ENCODE measurements at places on chromosomes 1 and 21.

DNA sequence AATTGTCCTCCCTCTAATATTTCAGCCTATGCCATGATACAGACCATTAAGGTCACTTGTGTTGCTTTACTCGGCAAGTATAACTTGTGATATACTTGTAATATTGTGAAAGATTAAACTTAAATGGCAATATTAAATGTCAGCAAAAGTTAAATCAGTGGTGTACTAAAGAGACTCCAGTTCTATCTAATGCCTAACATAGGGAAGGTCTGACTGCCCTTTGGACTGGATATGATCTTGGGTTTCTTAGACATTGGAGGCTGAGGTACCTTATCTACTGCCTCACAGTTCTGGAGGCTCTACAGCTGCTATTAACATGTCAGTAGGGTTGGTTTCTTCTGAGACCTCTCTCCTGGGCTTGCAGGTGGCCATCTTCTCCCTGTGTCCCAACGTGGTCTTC lies 89.9 kb downstream of the MT1HL1 start:
- DNase-seq = no peak

- no peak for DNase-seq
These were observed 4.8 kb downstream of the MX2 start for GRCh38 chr21:41366522-41367151.

DNA sequence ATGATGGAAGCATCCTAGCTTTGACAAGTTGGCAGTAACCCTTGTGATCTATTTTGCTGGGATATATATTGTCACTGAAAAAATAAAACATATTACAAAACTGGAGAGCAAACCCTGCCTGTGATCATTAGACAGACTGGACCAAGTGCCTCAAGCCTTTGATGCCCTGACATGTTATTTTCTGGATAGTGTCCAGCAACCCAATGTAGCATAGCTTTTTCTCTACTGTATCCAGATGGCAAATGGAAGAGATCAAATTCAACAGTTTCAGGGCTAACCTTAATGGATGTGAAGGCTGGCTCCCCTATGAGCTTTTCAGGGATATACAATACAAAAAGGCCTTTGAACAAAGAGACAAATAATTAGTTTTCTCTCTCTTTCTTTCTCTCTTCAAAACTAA lies 25.1 kb downstream of the WARS2 start:
- no peak for DNase-seq

DNA sequence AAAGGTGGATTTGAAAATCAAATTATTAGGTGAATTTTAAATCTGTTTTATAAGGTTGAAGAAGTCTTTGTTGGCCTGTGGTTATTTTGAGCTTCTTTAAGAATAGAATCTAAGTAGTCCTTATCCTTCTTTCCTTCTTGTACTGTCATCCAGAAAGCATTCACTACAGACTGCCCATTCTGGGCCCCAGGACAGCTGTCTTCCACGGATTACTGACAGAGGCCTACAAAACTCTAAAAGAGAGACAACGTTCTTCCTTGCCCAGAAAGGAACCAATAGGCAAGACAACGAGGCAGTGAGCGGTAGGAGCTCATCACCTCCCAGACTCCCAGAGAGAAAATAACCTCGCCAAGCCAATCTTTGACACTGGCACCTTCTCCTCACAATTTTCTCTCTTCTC lies 24.4 kb upstream of the PIGC start:
- no peak for DNase-seq

GRCh38 chr1:238964631-238965030 lies 421.7 kb upstream of the CHRM3 start:
- no peak for DNase-seq

GRCh38 chr1:8299963-8300362 lies 18.0 kb upstream of the SLC45A1 start:
- DNase-seq = no peak

- DNase-seq = no peak
These were observed 5.8 kb upstream of the RUNX3 start for GRCh38 chr1:24935615-24936484.

DNA sequence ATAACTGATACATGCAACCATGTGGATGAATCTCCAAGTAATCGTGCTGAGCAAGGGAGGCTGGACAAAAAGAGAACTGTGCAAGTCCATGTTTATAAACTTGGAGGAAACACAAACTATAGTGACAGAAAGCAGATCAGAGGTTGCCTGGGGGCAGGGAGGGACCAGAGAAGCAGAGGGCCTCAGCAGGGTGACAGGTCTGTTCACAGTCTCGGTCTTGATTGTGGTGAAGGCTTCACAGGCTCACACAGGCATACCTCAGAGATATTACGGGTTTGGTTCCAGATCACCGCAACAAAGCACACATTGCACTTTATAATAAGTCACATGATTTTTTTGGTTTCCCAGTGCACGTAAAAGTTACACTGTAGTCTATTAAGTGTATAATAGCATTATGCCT lies 28.5 kb downstream of the ACOT7 start:
- DNase-seq = no peak

DNA sequence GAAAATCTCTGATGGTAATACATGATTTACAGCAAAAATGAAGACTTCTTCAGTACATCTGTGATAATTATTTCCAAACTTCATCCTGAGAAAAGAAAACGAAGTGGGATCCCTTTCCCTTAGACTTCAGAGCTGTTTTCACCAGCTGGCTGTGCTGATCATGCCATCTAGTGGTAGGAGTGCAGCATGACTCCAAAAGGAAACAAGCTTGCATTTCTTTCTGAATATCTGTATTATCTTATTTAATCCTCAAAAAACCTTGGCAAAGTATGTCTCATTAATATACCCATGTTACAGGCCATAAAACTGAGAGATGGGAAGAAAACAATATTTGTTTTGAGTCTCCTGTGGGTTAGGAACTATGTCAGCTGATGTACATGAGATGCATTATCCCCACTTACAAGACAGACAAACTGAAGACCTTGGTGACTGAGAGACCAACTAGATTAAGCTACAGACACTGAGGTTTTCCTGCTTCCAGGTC lies 9.8 kb upstream of the GJA8 start:
- peak; percentile 26 for DNase-seq

DNA sequence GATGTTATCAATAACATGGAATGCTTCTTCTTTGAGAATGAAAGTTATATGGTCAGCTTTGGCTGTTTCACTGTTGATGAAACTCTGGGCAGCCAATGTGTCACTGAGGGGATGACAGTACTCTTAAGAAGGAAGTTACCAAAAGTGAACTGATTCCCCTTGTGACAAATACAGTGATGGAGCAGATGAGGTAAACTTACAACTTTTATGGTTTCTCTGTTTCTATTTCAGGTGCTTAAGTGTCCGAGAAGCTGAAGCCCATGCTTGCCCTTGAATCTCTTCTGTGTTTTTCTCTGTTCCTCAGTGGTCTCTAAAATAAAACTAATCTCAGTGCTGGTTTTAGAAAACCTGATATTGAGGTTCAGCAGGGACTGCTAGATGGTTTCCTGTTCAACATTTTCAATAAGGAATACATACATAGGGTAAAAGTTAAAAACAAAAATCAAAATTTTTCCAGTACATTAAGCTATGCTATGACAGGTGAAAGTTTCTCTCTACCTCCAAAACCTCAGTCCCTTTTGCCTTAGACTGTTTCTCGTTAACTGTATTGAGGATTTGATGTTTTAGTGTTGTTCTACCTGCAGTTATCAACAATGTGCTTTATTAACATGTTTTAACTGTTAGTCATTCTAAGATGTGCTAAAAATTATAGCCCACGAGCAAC lies 454.4 kb upstream of the ADGRL4 start:
- no peak for DNase-seq

DNA sequence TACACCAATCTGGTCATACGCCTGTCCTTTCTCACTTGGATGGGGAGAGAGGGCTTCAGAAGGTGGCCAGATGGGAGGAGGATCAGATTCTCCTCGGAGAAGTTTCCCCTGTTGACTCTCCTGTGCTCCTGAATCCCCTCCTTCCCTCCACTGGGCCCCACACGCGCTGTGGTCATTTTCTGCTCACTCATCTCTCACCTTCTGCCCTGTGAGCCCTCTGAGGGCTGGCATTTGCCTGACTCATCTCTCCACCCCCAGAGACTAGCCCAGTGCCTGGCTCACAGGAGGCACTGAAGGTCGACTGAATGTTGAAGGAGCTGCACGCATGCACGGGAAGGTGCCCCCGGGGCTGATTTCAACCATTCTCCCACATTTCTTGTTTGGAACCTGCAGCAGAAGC lies 14.2 kb downstream of the ABCA4 start:
- DNase-seq = no peak

DNA sequence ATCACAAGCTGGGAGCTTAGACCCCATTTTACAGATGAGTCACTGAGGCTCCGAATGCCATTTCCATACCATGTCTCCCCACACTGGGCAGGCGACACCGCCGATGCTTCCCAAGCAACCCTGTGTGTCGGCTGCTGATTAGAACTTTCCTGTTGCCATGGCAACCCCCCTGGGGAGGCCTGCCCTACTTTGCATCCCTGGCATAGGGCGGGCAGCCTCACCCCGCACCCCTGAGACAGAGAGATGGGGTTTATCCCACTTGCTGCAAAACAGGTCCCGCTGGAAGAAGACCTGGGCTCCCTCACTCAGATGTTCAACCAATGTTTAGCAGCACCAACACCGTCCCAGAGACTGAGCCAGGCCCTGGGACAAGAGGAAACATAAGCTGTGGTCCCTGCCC lies 81.5 kb downstream of the CAMK2N1 start:
- DNase-seq = no peak

GRCh38 chr1:4633346-4633745 lies 21.1 kb upstream of the AJAP1 start:
- DNase-seq = no peak

DNA sequence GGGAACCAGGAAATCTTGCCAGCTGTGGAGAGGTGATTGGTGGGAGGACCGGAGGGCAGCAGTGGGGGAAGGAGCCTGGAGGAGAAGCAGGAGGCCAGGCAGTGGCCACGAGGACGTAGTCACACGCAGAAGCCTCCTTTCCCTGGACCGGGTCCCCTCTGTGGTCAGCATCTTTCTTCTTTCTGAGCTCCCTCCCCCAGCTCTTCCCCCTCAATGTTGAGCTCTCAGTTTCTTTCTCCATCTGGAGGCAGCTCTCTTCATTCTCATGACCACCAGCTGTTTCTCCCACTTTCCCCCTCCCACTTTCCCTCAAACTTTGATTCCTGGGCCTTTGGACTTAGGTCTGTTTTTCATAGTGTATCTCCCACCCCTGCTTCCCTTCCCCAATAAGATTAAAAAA lies 18.3 kb downstream of the KIRREL1 start:
- no peak for DNase-seq

- no peak for DNase-seq
These were observed 43.0 kb downstream of the WDR4 start for GRCh38 chr21:42836402-42836666.

- DNase-seq = no peak
These were observed 52.1 kb upstream of the COL6A1 start for GRCh38 chr21:45929449-45929848.

DNA sequence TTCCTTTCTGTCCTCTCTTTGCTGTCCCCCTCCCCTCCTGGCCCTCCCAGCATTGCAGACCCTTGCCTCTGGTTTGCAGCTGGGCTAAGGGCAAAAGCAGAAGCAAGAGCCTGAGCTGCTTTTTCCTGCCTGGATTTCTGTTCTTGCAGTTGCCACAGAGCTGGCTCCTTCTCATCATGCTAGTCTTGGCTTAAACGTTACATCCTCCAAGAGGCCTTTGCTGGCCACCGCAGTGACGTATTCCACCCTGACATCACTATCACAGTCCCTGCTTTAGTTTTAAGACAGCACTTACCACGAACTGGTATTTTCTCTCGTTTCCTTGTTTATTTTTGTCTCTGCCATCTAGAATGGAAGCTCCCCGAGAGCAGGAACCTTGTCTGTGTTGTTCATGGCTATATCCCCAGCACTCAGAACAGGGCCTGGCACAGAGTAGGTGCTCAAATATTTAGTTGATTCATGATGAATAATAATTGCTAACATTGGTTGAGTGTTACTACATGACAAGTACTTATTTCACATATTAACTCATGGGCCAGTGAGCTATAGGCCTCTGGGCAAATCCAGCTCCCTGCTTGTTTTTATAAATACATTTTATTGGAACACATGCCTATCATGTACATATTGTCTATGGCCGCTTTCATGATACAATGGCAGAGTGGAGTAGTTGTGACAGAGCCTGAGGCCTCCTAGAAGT lies 13.2 kb upstream of the CSF1 start:
- DNase-seq = no peak

DNA sequence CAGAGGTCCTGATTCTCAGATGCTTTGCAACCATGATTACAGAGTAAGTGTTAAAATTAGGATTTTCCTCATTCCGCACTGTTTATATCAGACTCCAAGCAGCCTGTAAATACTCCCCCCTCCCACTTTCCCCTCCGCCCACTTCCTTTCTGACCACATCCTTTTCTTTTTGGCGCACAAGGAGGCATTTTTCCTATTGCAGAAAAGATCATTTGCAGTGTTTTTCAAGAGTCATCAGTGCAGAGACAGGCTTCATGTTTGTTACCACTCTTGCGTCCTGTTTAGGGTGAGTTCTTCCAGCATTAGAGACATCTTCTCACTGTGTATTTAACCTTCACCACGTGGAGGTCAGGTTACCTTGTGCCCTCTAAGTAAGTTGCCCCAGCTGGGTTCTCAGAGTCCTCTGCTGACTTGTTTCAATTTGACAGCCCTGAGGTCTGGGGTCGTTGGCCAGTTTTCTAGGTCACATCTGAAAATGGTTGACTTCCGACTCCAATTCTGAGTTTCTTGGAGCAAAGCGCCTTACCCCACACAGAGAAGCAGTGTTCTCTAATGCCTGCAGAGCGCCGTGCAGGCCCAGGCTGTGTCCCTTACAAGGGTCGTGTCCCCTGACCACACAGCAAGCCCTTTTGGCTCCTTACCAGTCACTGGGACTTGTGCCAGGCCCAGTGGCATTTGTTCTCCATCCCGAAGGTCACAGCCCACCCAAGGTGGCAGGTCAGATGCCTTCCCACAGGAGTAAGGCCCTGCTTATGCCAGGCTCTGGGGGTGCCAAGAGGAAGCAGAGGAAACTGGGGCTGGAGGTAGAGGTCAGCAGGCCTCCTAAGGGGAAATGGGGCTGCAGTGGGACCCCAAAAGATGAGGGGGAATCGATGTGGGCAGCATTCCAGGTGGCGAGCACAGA lies 85.6 kb downstream of the FAM78B start:
- DNase-seq = no peak

DNA sequence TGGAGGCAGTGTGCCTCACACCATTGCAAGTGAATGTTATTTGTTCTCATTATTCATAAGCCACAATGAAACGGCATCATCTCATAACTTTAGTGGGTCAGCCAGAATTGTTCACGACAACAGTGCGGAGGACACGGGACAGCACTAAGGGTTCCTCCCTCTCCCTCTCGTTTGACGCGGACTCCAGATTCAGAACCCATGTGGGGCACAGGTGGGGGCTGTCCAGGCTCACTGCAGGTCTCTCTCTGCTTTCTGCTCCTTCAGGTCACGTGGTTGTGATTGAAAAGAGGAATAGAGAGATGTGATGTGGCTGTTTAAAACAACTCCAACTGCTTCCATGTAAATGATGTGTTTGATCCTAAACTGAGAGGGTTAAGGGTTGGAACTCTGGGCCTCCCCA lies 13.5 kb downstream of the RUNX1 start:
- DNase-seq = no peak

- DNase-seq = no peak
These were observed 385.2 kb downstream of the DUSP10 start for GRCh38 chr1:221356693-221357092.

GRCh38 chr1:174815474-174815908 lies 184.3 kb upstream of the CACYBP start:
- DNase-seq = no peak

GRCh38 chr1:41789661-41790330 lies 128.9 kb downstream of the HIVEP3 start:
- no peak for DNase-seq

GRCh38 chr1:205668951-205669340 lies 11.4 kb downstream of the SLC45A3 start:
- DNase-seq = no peak
